NCI-H2107 (cell line): ENCODE measurements at places on chromosomes 12 and 14.

- DNase-seq: no peak
Measured at GRCh38 chr14:96166461-96167223, 38.0 kb upstream of the BDKRB2 start.

- no peak for DNase-seq
Measured at GRCh38 chr12:52581066-52581465, 7.4 kb upstream of the KRT74 start.

DNA sequence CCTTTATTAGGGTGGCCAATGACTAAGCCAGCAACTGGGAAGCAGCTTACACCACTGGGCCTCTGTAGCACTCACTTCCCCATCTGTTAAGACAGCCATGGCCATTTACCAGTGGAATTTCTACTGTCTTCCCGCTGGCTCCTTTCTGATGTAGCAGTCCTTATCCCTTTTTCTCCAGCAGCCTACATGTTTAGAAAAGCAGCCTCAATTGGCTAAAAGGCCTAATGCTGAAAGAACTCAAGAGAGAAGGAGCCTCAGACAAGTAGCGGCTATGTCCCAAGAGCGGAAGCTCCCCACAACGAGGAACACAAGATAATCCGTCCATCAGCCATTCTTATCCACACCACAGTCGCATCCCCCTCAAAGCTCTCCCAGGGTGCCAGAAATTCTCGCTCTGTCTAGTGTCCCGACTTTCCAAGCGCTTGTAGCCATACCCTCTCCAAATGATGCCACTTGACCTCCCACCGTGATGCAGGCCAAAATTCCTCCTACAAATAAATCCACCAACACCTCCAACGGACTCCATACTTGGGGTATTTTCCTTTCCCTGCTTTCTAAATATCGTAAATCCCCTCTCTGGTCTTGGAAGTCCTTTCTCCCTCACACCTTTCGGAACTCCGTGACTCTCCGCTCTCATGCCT lies 624 bp downstream of the M6PR start:
- DNase-seq: no peak

- DNase-seq: no peak
Measured at GRCh38 chr12:105233041-105233905, 2.7 kb downstream of the APPL2 start.

DNA sequence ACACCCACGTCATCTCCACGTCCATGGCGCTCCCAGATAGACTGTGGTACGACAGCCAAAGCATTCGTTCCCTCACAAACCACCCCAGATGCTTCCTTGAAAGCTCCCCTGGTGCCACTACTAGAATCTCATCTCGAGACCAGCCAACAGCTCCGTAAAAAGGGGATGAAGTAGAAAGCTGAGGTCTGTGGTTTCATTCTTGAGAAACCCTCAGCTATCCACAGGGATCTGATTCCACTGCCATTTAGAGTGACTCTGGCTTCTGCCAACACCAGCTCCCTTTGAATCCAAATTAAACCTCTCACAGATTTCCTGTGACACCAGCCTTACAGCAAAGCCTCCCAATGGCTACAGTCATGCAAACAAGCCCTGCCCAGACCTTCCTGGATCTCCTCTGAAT lies 18.5 kb upstream of the FOXN3 start:
- no peak for DNase-seq

- no peak for DNase-seq
Measured at GRCh38 chr12:113142173-113142885, 6.8 kb upstream of the RASAL1 start.

DNA sequence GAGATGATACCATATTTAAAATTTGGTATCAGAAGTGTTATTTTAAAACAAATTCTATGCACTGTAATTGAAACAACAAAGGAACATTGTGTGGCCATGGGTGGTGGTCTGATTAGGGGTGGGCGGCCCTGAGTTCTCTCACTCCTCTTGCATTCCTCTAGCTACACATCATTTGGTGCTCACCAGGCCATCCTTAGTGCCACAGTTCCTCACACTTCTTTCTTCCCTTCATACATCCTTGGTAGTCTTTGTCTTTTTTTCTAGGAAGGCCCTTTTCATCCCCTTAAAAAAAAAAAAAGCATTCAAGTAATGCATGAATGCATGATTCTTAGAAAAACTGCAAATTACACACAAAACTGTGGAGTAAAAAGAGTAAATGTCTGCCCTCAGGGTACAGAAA lies 2.4 kb upstream of the MANSC4 start:
- DNase-seq: no peak

DNA sequence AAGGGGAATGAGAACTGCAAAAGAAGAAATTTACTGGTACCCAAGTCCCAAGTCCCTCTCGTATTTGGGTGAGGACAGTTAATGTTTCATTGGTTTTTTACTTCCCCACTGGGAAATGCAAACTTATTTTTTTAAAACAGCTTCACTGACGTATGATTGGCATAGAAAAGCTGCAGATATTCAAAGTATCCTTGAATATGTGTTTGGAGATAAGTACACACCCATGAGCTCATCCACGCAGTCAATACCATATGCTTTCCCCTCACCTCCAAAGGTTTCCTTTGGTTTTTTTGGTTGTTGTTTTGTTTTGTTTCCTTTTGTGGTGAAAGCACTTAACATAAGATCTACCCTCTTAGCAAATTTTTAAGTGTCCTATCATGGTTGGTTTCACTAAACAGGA lies 13.1 kb downstream of the TCTN2 start:
- DNase-seq: no peak

DNA sequence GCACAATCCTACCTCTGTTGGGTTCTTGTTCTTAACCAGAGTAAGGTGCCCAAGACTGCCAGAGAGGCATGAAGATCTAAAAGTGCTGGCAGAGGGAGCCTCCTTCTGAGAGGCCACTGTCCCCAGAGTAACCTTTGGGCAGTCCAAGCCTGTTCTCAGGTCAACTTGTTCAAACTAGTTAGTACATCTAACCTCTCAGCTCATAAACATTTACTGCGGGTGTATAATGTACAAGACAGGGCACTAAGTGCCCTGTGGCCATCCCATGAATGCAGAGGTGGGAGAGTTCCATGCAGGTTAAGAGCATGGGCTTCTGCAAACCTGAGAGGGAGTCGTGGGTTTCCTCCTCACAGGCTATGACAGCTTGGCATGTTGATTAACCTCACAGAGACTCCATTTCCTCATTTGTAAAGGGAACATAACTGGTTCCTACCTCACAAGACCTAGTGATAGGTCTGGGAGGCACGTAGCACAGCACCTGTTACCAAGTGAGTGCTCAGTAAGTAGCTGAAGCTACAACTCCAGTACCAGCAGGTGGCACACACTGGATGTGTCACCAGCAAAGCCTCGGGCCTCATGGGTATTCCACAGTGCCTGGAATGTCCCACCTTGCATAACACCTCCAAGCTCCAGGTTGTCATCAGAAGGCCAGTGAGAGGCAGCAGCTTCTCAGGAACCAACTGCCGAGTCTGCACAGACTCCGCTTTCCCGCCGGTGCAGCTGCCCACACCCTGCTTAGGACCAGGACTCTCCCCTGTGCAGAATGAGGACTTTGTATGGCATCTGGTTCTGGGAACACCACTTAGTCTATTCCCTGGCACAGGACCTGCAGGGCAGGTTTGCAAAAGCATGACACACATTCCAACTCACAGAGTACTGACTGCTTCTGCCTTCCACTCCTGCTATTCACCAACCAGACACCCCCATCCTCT lies 4.4 kb downstream of the VDR start:
- no peak for DNase-seq

GRCh38 chr14:36506732-36507614 lies 13.1 kb downstream of the NKX2-1 start:
- no peak for DNase-seq

- no peak for DNase-seq
Measured at GRCh38 chr12:25242981-25243679, 7.6 kb downstream of the KRAS start.

- DNase-seq: peak; percentile 5
Measured at GRCh38 chr14:86038387-86039042, 508.6 kb downstream of the FLRT2 start.

DNA sequence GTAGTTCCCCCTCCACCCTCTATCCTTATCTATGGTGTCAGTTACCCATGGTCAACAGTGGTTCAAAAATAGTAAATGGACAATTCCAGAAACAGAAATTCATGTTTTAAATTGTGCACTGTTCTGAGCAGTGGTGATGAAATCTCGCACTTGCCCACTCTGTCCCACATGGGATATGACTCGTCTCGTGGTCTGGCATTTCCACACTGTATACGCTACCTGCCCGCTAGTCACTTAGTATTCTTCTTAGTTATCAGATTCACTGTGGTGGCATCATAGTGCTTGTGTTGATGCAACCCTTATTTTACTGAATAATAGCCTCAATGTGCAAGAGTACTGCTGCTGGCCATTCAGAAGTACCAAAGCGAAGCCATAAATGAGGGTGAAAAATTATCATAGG lies 507.0 kb downstream of the SNAPC1 start:
- DNase-seq: no peak

DNA sequence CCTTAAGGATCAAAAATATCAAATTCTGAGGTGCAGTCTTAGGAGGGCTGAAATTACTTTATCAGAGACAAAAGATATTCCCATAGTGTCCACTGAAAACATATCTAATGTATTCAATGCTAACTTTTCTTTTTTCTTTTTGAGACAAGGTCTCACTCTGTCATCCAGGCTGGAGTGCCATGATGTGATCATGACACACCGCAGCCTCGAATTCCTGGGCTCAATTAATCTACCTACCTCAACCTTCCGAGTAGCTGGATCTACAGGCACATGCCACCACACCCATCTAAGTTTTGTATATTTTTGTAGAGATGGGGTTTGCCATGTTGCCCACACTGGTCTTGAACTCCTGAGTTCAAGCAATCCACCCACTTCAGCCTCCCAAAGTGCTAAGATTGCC lies 68.3 kb downstream of the ZC3H14 start:
- no peak for DNase-seq

- no peak for DNase-seq
Measured at GRCh38 chr14:83624541-83624940, 1905.4 kb upstream of the FLRT2 start.

DNA sequence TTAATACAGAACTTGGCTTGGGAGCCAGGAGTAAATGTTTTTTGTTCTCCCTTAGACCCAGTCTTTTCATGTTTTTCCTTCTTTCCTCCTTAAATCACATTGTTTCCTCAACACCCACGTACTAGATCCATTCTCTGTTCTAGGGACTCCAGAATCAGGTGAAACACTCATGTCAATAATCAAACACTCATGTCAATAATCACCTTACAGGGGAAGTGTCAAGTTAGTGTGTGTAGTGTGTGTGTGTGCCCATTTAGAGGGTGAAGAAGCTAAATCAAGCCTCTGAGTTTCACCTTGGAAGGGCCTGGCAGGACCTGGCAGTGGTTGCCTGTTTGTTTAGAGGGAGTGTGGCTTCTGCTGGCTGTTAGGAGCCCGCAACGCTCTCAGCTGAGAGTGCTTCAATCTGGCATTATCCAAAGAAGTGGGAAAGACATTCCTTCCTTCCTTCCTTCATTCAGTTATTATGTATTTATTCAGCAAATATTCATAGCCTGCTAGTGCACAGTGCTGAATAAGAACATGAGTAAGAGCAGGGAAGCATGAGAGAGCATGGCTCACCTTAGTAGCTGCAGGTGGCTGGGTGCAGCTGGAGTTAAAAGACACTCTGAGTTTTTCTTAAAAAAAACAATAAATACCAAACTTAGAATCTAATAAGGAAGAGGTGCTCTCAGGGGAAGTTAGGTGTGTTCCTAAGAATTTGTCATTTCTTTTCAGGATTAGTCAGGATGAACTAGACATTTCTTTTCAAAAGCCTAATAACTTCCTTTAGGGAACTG lies 17.6 kb upstream of the EID3 start:
- DNase-seq: no peak

GRCh38 chr14:29752221-29752923 lies 175.3 kb downstream of the PRKD1 start:
- no peak for DNase-seq

DNA sequence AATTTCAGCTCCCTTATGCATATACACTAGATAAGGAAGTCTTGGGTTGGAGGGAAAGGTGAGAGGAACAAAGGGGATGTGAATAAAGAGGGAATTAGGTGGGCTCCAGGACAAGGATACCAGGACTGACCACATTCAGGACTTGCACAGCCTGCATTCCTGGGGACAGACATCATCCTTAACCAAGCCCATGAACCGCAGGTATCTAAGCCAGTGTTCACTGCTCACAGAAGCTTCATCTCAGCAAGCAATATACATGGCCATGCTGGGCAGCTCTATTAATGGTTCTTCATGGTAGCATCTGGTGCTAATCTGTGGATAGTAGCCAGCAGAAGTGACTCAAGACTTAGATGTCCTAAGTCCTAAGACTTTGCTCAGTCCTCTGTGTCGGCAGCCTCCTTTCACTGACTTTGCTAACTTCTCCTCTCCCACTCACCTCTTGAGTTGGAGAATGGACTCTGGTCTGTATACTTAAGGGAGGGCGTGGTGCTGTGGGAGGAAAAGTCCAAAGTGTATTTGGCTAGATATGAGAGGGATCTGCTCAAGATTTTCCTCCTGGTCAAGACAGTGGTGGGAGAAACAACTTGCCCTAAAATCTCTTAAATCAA lies 136.1 kb downstream of the ASCL1 start:
- no peak for DNase-seq

DNA sequence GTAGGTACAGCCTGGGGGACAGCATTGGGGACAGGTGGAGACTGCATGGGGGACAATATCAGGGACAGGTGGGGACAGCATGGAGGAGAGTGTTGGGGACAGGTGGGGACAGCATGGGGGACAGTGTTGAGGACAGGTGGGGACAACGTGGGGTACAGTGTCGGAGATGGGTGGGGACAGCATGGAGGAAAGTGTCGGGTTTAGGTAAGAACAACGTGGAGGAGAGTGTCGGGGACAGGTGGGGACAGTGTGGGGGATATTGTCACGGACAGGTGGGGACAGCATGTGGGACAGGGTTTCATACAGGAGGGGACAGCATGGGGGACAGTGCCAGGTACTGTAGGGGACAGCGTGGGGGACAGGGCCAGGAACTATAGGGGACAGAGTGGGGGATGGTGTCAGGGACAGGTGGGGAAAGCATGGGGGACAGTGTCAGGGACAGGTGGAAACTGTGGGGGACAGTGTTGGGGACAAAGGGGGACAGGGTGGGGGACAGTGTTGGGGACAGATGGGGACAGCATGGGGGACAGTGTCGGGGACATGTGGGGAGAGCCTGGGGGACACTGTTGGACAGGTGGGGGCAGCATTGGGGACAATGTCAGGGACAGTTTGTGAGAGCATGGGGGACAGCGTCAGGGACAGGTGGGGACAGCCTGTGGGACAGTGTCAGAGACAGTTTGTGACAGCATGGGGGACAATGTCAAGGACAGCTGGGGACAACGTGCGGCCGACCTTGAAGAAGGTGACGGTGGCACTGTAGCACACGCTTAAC lies 213.1 kb downstream of the TMEM121 start:
- DNase-seq: no peak

DNA sequence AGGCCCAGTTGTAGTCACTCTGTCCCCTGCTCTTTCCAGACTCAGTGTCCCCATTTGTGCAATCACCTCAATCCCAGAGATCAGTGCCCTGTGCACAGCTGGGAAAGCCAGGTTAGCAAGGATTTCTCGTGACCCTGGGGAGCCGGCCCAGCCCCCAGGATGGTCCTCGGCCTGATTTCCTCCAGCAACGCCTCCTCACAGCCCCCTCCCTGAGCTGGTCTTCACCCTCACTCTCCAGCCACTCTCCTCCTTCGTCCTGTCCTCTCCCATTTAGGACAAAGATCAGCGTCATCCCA lies 194.8 kb upstream of the C14orf180 start:
- DNase-seq: no peak
